SJSA1 (cell line): ENCODE measurements at places on chromosomes 1 and 21. TPM values are rescaled to one million over a fixed set of nuclear protein-coding genes. Genes with fewer than 3 reads are reported as not detected.

Gene AGBL4
- total RNA-seq = not detected in 2 replicates

Gene BCL2L15
- total RNA-seq = 0.03 and 0.13 TPM in 2 replicates

Gene HCN3
- total RNA-seq = 0.97 and 2.5 TPM in 2 replicates

Gene ADPRS
- 48.8 and 72.0 TPM in 2 replicates for total RNA-seq

Gene ELF3
- total RNA-seq = 0.05 TPM in 1 of 2 replicates, not detected in the other

Gene RIMS3
- total RNA-seq = 0.68 and 0.78 TPM in 2 replicates

Gene RGS13
- not detected in 2 replicates for total RNA-seq

Gene RAB4A
- 15.3 and 35.6 TPM in 2 replicates for total RNA-seq

Gene TMOD4
- 1.2 TPM in 1 of 2 replicates, not detected in the other for total RNA-seq

Gene SIM2
- total RNA-seq = 0.11 and 0.16 TPM in 2 replicates

Gene ATP1A2
- 1.2 TPM in 1 of 2 replicates, not detected in the other for total RNA-seq

Gene LRRC71
- not detected in 2 replicates for total RNA-seq

Gene CA6
- total RNA-seq = not detected in 2 replicates

Gene APOBEC4
- total RNA-seq = not detected in 2 replicates

Gene PLEKHM2
- 34.4 and 48.4 TPM in 2 replicates for total RNA-seq

Gene SPATA21
- not detected in 2 replicates for total RNA-seq

Gene ADORA3
- not detected in 2 replicates for total RNA-seq

- DNase-seq = peak; percentile 34
Measured at GRCh38 chr1:20992322-20993056, 184.2 kb downstream of the EIF4G3 start.

- DNase-seq = no peak
Measured at GRCh38 chr21:43958364-43959158, 53.5 kb upstream of the TRAPPC10 start.

GRCh38 chr1:104973516-104973915 lies 1223.8 kb downstream of the AMY1C start:
- DNase-seq = no peak

- DNase-seq = no peak
Measured at GRCh38 chr1:207993477-207994445, 82.8 kb upstream of the CD34 start.

- no peak for DNase-seq
Measured at GRCh38 chr1:91221017-91221416, 183.6 kb downstream of the HFM1 start.

DNA sequence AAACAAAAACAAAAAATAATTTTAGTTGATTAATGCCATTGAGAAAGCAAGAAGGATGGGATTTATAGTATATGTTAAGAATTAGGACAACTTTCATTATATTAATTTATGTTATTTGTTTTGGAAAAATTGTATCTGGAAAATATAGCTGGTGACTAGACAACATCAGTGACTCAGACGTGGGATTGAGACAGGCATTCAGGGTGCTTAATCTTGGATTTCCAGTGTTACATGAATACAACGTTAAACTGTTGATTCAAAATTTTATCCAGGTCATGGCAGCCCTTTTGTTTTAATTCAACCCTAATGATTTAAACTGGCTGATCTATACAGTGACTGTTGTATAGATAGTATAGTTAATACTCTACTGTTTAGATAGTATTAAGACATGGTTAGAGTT lies 827.1 kb upstream of the B3GALT2 start:
- no peak for DNase-seq

DNA sequence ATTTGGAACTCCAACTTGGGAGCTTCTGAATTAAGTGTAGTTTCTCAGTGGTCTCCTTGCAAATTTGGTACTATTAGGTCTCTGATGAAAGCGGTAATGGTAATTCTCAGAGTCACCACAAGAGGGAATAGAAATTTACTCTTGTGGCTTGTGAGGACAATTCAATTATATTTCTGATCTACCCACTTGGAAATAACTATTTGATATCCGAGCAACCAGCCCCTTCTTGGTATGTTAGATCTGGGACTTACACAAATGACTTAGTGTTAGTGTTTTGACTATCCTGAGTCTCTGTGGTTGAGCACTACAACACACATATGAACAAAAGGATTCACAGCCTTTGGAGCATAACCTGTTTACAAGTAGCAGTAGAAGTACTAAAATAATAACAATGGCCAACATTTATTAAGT lies 68.1 kb downstream of the RPS6KA1 start:
- DNase-seq = no peak

GRCh38 chr1:9181176-9181906 lies 52.4 kb upstream of the GPR157 start:
- DNase-seq = peak; percentile 78

DNA sequence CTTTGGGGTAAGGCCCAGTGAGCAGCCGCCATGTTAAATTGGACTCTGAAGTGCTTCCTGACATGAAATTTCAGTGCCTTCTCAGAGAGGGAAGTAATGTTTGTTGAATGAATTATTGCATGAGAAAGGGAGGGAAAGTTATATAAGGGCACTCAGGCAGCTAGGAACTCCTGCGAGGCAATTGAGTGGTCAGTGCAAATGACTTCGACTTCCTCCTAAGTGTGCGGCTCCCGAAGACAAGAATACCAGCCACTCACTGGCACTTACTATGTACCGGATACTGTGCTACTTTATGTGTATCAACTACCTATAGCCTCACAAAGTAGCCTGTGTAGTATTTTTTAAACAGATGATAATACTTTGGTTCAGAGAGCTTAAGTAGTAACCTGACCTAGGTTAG lies 52.5 kb downstream of the CNN3 start:
- DNase-seq = no peak

DNA sequence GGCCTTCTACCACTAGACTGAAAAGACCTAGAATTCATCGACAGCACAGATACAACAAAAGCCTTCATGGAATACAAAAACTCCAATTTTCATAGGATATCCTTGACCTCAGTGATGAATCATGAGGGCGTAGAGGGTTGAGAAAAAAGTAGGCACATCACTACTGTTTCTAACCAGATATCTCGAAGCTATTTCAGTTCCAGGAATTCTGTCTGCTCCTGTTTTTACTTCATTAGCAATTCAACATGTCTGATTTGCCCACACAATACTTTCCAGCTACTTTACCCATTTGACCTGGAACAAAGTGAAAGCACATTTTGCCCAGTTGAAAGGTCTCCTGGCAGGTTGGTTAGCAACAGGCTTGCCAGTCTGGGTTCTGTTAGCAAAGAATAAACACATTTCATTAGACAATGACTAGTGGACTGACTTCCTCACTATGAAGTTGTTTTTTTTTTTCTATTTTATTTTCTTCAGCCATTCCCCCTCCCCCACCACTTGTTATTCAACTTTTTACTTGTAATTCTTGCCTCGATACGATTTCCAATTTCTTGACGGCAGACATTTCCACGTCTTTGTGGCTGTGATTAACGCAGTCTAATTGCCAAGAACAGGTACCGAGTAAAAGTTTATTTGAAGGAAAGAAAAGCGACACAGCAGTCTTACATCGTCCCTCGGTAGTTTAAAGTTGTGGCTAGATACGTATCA lies 4.0 kb upstream of the ZBTB18 start:
- DNase-seq = no peak

GRCh38 chr1:5896706-5897660 lies 95.2 kb downstream of the NPHP4 start:
- DNase-seq = no peak

GRCh38 chr1:175572932-175573868 lies 170.2 kb downstream of the TNR start:
- no peak for DNase-seq

DNA sequence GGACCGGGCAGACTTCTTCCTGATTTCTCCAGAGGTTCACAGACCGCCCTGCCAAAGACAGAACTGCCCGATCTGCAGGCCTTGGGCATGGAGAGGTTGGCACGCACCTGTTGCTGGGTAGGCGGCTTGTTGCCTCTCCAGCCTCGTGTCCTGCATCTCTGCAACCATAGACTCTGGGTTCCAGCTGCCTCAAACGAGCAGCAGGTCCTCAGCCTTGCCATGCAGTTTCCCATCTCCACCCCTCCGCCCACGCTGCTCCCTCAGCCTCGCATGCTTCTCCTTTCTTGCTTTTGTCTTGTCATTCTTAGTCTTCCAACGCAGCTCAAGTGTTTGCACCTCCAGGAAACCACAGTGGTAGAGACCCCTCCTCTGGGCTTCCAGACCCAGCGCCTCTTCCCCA lies 126.2 kb downstream of the LACTBL1 start:
- DNase-seq = no peak

GRCh38 chr1:56845343-56845742 lies 9.3 kb upstream of the C8A start:
- no peak for DNase-seq

DNA sequence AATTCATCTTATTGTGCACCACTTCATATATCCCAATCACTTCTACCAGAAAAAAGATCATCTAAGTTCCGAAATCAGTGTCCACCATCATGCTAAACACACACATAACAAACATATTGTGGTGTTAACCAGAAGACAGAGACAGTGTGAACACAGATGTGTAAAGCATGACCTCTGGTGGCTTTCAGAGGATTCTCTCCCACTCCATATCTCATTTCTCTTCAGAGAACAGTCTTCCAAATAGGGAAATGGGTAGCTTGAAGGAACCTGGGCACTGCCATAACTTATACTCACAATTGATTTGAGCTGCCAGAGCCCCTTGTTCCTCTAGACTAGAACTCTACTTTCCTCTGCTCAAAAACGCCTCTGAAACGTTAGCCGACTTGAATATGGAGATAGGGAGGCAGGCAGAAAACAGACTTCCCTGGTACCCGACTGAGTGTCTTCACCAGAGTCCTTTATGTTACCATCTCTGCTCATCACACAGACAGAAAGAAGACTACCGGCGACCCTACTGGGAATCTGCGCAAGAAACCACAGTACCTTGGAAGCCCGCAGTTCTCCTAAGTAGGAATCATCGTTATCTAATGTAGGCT lies 1.8 kb upstream of the ELAPOR1 start:
- DNase-seq = no peak

DNA sequence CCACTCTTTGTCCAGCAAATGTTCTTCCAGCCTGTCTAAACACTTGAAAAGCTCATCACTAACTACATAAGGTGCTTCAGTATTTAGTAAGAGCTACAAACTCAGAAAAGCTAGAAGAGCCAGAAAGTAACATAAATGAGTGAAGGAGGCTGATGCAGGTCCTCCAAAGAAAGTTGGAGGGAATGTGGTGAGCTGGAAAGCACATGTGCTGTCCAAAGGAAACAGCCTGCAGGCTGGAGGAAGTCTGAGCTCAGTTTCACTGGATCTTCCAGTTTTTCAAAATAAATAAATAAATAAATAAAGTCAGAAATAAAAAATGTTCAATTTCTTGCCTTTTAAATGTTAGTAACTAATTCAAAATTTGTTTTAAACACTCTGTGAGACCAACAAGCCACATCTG lies 25.5 kb downstream of the ZC3H11B start:
- DNase-seq = no peak

DNA sequence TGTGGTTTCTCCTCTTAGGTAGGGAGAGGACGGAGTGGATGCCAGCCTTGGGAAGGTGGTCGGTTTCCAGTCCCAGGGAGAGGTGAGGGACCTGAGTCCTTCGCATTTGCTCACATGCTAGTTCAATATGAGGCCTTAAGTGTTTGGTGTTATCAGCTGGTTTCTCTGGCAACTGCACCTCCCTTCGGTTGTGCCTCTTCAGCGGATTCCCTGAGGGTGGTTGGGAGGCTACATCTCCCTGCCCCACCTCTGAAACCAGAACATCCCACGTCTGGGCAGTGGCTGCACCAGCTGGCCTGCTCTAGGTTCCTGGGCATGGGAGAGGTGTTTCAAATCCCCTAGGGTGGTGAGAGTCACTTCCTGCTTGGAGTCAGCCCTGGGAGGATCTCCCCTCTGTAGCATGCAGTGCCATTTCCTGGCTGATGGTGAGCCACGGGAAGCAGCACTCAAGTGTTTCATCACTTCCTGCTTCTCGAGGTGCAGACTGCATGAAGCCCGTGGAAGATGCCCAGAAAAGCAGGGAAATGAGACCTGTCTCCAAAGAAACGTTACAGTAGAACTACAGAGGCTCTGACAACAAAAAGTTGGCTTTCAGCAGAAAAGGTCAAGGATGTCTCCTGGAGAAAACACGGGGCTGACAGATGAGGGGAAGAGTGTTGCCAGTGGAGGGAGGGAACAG lies 4.5 kb downstream of the TMEM125 start:
- no peak for DNase-seq

GRCh38 chr1:33375316-33375715 lies 54.4 kb upstream of the A3GALT2 start:
- no peak for DNase-seq

GRCh38 chr1:11229203-11229602 lies 33.1 kb downstream of the MTOR start:
- DNase-seq = no peak

- no peak for DNase-seq
Measured at GRCh38 chr21:38859852-38860251, 54.1 kb downstream of the ETS2 start.

DNA sequence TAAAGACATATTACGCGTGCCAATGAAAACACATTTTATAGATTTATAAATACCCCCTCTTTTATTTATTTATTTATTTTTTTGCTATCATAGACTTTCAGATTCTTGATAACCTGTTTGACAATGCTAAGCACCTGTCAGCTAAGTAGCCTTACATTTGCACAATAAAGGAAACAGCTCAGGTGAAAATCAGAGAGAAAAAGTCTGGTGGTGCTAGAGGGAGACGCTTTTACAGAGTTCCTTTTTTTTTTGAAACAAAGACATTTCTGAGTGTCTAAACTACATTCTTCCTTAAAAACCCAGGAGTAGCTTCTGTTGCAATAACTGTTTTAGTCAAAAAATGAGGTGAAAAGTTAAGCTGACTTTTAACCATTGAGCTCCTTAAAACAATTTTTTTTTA lies 1611.6 kb downstream of the NCAM2 start:
- no peak for DNase-seq
